ENCODE measurements at places on chromosomes 2 and 18. TPM values are rescaled to one million over a fixed set of nuclear protein-coding genes. Genes with fewer than 3 reads are reported as not detected.

- no peaks in the 10 kb centered on the region for H3K27me3 ChIP-seq
- no peak overlapping the region for H3K27ac ChIP-seq
- no peak overlapping the region for H3K4me3 ChIP-seq
Measured at GRCh38 chr2:203823173-203823572, 44.4 kb upstream of the CTLA4 start.

IL37 gene
- polyA plus RNA-seq = not detected

GRCh38 chr18:41940506-41941215 lies 14.4 kb upstream of the PIK3C3 start:
- H3K36me3 ChIP-seq = no peaks in the 10 kb centered on the region
- no peak overlapping the region for H3K27ac ChIP-seq
- peaks cover 4% of the 10 kb centered on the region for H3K27me3 ChIP-seq
- H3K4me1 ChIP-seq = no peaks in the 10 kb centered on the region
- DNase-seq = no peak
- H3K4me3 ChIP-seq = no peak overlapping the region

- H3K27me3 ChIP-seq = no peaks in the 10 kb centered on the region
- DNase-seq = no peak
- no peaks in the 10 kb centered on the region for H3K4me1 ChIP-seq
Measured at GRCh38 chr18:49167084-49167483, 216.3 kb upstream of the SMAD7 start.

- DNase-seq = no peak
- no peak overlapping the region for H3K4me3 ChIP-seq
- no peak overlapping the region for H3K27ac ChIP-seq
Measured at GRCh38 chr2:233810385-233810784, 32.3 kb downstream of the MROH2A start.

CPLX4 gene
- not detected for polyA plus RNA-seq

- DNase-seq = no peak
- no peaks in the 10 kb centered on the region for H3K36me3 ChIP-seq
- H3K27me3 ChIP-seq = no peaks in the 10 kb centered on the region
- H3K27ac ChIP-seq = peak overlapping the region; percentile 80
Measured at GRCh38 chr2:98804265-98804650, 73.3 kb upstream of the MGAT4A start.

DNA sequence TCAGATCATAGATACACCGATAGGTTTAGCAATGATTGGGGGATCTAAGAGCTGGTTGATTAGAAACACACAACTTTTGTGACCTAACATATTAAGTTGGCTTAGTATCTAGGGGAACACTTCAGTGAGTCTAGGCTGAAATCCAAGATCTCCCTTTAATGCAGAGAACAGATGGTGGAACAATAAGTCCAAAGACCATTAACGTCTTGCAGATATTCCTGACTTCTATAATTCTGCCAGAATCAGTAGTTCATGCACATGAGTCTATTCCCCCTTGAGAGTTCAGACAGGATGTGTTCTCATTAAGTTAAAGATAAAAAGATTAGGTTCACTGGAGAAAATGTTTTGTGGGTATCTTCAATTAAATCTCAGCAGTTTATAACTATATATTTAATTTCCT lies 506.5 kb downstream of the TSN start:
- no peak overlapping the region for H3K4me3 ChIP-seq
- no peak for DNase-seq
- H3K27ac ChIP-seq = no peak overlapping the region
- H3K36me3 ChIP-seq = no peaks in the 10 kb centered on the region

RIT2 gene
- polyA plus RNA-seq = not detected

DNA sequence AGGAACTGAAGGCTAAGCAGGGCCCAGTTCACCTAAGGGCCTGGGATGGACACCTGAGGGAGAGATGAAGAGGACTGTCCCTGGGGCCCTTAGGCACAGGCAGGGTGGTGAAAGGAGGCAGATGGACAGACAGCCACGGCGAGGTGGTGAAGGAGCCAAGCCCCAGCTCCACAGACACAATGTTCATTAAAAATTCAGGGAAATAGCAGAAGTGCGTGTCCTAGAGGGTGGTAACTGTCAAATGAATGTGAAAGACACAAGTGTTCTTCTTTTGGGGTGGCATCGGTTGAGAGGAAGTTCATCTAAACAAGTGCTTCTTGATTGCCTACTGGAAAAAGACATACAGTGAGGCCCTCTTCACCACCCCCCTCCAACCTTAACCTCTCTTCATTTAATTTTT lies 76.2 kb upstream of the SIX2 start:
- H3K4me1 ChIP-seq = no peaks in the 10 kb centered on the region
- H3K36me3 ChIP-seq = no peaks in the 10 kb centered on the region
- DNase-seq = no peak
- H3K27ac ChIP-seq = no peak overlapping the region
- H3K4me3 ChIP-seq = no peak overlapping the region

STPG4 gene
- not detected for polyA plus RNA-seq

CIAO1 gene
- 43.3 TPM for polyA plus RNA-seq

CKAP2L gene
- polyA plus RNA-seq = 0.91 TPM

- H3K27ac ChIP-seq = no peak overlapping the region
- no peaks in the 10 kb centered on the region for H3K4me1 ChIP-seq
- no peak for DNase-seq
Measured at GRCh38 chr2:53886406-53887280, 26.9 kb upstream of the GPR75 start.

DNA sequence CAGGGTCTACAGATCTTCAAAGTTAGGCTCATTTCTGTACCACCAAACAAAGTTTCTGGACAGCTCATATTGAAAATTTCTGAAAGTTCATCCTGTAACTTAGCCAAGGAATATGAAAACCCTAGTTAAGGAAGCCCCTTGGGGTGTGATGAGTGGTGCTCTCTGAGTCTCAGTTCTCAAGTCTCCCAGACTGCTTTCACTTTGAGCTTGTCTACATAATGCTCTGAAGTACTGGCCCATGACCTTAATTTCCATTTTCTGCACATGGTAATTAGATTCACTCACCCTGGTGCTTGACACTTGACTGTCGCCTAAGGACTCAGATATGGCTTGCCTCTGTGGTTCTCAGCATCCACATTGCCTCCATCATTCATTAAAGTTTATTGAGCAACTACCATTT lies 51.7 kb upstream of the SATB2 start:
- no peaks in the 10 kb centered on the region for H3K27me3 ChIP-seq
- H3K4me3 ChIP-seq = no peak overlapping the region
- no peak for DNase-seq
- H3K36me3 ChIP-seq = no peaks in the 10 kb centered on the region
- H3K27ac ChIP-seq = no peak overlapping the region
- H3K4me1 ChIP-seq = peaks cover 12% of the 10 kb centered on the region

LIPG gene
- polyA plus RNA-seq = 48.9 TPM

GRCh38 chr2:105090091-105090490 lies 52.2 kb downstream of the MRPS9 start:
- no peaks in the 10 kb centered on the region for H3K27me3 ChIP-seq
- H3K36me3 ChIP-seq = peaks cover 3% of the 10 kb centered on the region
- H3K4me3 ChIP-seq = no peak overlapping the region
- H3K27ac ChIP-seq = no peak overlapping the region
- DNase-seq = no peak

GATA6 gene
- polyA plus RNA-seq = 1.8 TPM

SOWAHC gene
- polyA plus RNA-seq = 7.0 TPM

- H3K27me3 ChIP-seq = no peaks in the 10 kb centered on the region
- H3K4me1 ChIP-seq = no peaks in the 10 kb centered on the region
- DNase-seq = no peak
- no peak overlapping the region for H3K4me3 ChIP-seq
Measured at GRCh38 chr2:16639431-16639830, 26.2 kb downstream of the CYRIA start.

GRCh38 chr2:152452256-152452973 lies 117.4 kb downstream of the FMNL2 start:
- no peak overlapping the region for H3K4me3 ChIP-seq
- H3K27ac ChIP-seq = no peak overlapping the region
- no peak for DNase-seq
- H3K4me1 ChIP-seq = no peaks in the 10 kb centered on the region
- H3K27me3 ChIP-seq = no peaks in the 10 kb centered on the region
- no peaks in the 10 kb centered on the region for H3K36me3 ChIP-seq

GRCh38 chr2:1729242-1729641 lies 15.1 kb downstream of the PXDN start:
- no peaks in the 10 kb centered on the region for H3K36me3 ChIP-seq
- no peak overlapping the region for H3K4me3 ChIP-seq
- no peaks in the 10 kb centered on the region for H3K27me3 ChIP-seq
- no peak for DNase-seq
- peak overlapping the region; percentile 59 for H3K27ac ChIP-seq

TMEFF2 gene
- polyA plus RNA-seq = 0.08 TPM

ZNF396 gene
- polyA plus RNA-seq = 0.60 TPM

Measured in liver (tissue), 10 donors.